ENCODE measurements at places on chromosomes 7 and 10.

DNA sequence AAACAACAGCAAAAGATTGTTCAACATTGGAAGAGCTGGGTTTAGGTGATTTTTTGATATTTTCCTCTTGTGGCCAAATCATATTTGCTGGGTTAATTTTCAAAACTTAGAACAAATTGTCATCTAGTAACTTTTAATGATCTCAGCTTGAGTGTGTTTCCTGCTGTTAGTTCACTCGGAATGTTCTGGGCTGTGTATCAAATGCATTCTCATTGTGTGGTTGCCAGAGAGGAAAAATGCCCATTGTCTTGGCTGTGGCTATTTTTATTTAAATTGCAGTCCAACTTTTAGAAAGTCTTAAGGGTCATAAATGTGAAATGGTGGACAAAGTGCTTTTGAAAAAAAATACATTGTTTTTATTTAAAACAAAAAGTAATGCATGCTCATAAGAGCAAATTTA lies 542.0 kb downstream of the TNS3 start:
- no peak for DNase-seq

DNA sequence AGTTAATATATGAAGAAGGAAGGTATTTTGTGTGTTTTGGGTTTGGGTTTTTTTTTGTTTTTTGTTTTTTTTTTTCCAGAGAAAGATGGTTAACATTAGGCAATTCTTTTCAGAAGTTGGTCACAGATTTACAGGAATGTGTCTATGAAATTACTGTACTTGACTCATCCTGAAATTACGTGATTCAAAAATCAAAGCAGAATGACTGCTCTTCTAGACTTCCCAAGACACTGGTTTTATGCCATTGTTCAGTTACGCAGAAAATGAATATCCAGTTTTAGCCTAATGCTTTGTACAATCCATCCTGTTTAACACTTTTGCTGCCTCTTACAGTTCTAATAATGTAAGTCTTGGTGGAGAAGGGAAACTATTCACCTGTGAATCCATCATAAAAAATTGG lies 39.7 kb upstream of the CELF2 start:
- DNase-seq = no peak

DNA sequence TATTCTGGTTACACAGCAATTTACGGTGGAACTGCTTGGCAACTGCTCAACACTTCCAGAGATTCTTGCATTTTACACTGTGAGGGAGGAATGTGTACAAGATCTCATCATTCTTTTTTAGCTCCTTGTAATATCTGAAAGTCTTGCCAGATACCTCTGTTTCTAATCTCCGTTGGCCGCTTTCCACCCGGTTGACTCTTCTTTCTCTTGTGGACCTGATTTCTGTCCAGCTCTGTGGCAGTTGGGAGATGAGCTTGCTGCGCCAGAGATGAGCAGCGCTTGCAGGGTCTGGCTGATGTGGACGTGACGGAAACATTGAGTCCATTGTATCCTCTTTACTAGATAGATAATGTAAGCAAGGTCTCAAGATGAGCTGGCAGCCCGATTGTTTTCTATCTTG lies 27.6 kb downstream of the SPAG6 start:
- DNase-seq = no peak

DNA sequence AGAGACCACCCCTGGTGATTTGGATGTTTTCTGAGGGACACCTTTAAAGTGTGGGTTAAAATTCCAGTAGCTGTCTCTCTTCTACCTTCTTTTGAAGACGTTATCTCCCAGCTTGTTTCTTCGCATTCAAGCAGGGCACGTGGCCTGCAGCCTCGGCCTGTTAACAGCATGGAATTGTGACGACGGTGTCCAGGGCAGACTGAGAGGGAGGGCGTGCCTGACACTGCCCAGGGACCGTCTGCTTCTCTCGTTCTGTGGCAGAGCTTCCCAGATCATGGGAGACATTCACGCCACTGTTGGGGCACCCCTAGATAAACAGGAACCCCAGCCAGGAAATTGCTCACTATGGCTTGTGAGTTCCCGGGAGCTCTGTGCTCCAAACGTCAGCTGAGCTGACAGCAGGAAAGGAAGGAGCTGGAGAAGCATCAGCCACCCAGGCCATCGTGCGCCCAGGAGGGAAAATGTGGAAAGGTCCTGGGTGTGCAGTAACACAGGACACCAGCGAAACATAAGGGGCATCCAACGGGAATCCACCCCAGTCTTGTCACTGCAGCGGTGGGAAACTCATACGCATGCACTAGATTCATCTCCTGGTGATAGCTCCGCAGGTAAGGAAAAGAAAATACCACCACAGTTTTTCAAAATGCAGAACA lies 41.1 kb upstream of the RBM33 start:
- no peak for DNase-seq

DNA sequence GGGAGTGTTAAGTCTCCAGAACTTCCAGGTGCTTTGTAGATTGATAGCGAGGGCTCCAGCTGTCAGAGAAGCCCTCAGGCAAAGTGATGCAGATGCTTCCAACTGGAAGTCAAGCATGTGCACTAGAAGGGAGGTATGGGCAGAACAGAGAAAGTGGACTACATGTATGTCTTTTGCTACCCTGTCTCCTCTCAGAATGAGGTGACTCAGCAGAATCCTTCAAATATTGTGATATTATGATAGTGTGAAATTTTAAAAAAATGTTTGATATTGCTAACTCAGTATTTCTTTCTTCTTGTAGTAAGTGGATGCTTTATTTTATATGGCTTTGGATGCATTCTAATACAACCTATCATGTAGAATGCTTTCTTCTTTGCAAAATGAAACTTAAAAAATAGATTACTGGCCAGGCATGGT lies 138.9 kb upstream of the SVIL start:
- DNase-seq = no peak

DNA sequence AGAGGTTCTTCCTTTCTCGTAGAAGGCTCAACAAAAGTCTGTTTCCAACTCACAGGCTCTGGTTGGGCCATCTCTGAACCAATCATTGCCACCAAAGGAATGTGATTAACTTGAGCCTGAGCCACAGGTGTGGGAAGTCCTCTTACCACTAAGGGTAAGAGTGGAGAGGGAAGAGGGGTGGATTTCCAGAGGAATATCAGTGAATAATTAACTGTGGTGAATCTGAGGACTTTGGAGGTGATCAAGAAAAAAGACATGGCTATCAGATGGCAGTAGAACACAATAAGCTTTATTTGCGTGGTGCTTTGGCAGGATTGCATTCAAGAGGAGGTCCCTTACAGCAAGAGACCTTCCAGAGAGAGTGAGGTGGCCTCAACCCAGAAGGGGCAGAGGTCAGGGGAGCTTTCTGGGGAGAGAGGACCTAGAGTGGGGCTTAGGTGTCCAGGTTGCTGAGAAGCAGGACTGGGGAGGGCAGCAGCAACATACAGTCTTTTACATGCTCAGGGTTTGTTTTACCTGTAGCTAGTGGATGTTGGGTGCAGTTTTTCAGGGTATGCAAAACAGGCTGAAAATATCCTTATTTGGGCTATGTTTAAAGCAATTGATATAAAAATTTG lies 61.4 kb downstream of the BBS9 start:
- no peak for DNase-seq

DNA sequence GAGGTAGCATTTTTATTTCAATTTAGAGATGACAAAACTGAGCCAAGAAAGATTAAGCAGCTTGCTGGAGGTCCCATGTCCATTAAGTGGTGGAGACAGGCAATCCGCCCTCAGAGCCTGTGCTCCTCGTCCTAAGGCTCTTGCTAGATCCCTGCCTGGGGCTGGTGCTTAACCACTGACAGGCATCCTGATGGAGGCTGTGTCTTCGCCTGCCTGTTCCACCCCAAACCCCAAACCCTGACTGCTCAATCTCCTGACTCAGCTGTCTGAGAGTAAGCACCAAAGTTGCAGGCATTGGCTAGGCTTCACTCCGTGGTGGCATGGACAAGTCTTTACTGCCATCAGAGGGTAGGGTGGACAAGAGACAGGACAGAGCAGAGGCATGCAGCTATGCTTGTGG lies 209.4 kb downstream of the POU6F2 start:
- no peak for DNase-seq

GRCh38 chr7:139844779-139845442 lies 15.8 kb downstream of the TBXAS1 start:
- no peak for DNase-seq

GRCh38 chr10:108791794-108792474 lies 1131.4 kb downstream of the XPNPEP1 start:
- no peak for DNase-seq

DNA sequence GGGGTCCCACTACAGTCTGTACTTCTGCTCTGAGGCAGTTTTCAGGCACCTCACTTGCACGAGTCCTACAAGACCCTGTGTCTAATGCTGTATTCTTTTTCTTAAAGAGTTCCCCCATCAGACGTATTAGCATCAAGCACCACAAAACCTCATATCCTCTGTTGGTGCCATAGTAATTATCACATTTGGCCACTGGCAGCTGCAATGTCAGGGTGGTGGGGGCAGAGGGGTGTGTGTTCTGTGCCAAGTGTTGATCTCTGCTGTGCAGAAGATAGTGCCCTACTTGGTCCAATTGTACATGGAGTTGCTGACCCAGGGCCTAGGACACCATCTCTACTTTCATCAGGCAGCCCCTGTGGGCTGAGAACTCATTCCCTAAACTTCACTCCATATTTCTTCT lies 20.0 kb upstream of the JAZF1 start:
- no peak for DNase-seq

DNA sequence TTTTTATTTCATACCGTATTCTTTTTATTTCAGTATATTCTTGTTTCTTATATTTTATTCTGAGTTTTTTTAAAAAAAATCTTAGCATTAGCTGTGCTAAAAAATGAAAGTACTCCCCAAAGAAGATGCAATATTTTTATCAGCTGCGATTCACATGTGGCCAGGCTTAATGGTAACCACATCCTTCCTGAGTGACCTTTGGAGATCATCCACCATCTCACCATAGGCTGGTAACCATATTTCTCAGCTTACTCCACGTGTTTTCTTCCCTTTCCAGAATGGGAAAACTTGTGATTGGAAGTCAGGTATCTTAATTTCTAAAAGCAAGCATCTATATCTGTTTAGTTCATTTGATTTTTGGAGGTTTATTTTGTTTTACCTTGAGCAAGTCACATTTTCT lies 18.8 kb upstream of the LIPM start:
- DNase-seq = no peak

GRCh38 chr10:118324140-118324539 lies 18.0 kb downstream of the FAM204A start:
- no peak for DNase-seq

GRCh38 chr10:33460505-33461294 lies 126.2 kb upstream of the NRP1 start:
- no peak for DNase-seq

GRCh38 chr7:57308631-57309408 lies 141.2 kb upstream of the ZNF716 start:
- DNase-seq = no peak

DNA sequence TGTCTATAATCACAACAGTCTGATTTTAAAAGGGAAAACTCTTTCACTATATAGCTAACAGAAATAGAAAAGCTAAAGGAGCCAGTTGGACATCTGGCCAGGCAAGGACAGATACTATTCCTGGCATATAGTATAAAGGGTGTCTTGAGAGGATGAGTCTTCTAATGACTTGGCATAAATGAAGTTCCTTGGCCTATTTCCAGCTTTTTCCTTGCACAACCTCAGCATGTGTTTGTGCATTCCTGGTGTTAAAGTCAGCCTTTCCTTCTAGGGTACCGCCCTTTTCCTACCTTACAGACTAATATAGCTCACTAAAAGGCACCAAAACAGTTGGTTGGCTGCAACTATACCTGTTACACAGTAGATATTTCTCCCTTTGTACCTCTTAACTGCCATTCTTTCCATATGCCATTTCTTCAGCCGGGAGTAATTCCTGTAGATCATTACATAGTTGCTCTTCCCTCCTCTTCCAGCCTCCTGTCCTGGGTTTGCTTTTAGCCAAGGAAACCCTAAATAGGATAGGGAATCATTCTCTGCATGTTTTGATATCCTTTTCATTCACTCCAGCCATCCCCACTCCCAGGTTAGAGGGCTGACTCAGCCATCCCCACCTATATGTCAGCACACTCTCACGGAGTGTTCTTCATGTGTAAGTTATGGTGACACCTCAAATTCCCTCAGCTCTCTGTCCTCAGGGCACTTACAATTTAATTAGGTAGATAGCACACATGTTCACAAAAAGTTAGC lies 102.1 kb upstream of the MDFIC start:
- no peak for DNase-seq

GRCh38 chr10:129523723-129524316 lies 56.8 kb downstream of the MGMT start:
- no peak for DNase-seq

DNA sequence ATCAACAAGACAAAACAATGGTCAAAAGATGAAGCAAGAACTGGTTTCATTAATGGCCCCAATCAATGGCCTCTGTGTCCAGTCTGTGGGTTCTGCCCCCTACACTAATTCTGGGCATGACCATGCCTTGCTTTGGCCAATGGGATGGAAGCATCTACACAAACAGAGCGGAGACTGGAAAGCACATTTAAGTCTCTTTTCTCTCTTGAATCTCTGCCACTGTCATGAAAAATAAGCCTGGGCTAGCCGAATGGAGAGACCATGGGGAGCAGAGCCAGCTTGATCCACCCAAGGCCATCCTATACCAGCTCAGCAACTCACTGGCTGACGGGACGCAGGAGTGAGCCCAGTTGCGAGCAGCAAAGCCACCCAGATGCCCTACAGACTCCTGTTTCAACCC lies 30.9 kb downstream of the ANKRD16 start:
- no peak for DNase-seq

GRCh38 chr7:23410446-23411183 lies 59.7 kb downstream of the IGF2BP3 start:
- no peak for DNase-seq

DNA sequence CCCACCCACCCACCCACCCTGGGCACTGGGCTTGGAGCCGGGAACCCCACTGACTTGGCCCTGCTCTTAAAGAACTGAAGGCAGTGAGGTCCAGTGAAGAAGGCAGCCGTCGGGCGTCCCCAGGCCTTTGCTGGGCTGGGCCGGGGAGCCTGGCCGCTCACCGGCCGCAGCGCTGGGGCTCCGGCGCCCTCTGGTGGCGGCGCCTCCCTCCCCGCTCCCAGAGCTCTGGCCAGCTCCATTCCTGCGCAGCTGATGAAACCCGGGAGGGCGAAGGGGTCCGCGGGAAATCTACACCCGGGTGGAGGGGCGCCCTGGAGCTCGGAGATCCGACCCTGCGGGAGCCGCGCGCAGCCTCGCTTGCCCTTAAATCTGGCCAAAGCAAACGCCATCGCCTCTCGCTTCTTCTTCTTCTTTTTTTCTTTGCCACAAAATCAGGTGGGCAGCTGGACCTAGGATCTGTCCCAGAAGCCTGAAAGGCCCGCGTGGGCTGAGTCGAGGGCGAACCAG lies 1.7 kb upstream of the CXCL12 start:
- DNase-seq = no peak

DNA sequence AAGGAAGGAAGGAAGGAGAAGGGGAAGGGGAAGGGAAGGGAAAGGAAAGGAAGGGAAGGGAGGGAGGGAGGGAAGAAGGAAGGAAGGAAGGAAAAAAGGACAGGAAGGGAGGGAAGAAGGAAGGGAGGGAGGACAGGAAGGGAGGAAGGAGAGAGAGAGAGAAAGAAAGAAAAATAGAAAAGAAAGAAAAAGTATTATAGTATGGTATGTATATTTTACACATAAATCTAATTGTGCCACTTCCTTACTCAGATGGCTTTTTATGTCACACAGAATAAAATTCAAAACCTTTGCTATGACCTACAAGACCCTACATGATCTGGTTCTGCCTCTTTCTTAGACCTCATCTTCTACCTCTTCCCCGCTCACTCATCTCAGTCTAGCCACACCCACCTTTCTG lies 1016.9 kb upstream of the AUTS2 start:
- no peak for DNase-seq

- no peak for DNase-seq
These were observed 2.8 kb downstream of the BMPR1A start for GRCh38 chr10:86759073-86759672.
